ENCODE measurements at places on chromosomes 6 and 20. TPM values are rescaled to one million over a fixed set of nuclear protein-coding genes. Genes with fewer than 3 reads are reported as not detected.

The HNF4A gene
- 0.06 TPM for polyA plus RNA-seq

The NOTCH4 gene
- polyA plus RNA-seq = 0.42 TPM

The LTA gene
- not detected for polyA plus RNA-seq

The VWA7 gene
- polyA plus RNA-seq = 0.80 TPM

The CCN6 gene
- 20.3 TPM for polyA plus RNA-seq

The MOG gene
- not detected for polyA plus RNA-seq

The GMPR gene
- 3.2 TPM for polyA plus RNA-seq

The MRAP2 gene
- 1.4 TPM for polyA plus RNA-seq

The CDSN gene
- 2.8 TPM for polyA plus RNA-seq

The MAP3K4 gene
- polyA plus RNA-seq = 12.0 TPM

GRCh38 chr20:56316483-56316882, 42.3 kb upstream of the FAM210B start:
- DNase-seq = no peak

GRCh38 chr20:51382111-51382985, 160.2 kb downstream of the NFATC2 start:
- DNase-seq = no peak

DNA sequence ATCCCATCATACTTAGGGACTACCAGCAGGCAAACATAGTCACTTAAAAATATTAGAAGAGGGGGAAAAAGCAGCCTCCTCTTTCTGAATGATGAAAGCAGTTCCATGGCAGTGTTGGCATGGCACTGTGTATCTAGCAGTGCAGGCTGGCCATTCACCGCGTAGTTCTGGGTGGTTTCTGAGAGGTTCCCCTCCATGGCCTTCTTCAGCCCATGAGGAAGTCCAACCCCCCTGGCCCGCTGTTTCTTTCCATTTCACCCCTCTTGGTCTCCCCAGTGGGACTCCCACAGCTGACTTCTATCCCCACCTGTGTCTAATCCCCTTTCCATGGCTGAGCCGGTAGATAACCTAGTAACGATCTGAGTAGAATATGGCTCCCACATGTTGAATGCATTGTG, 17.0 kb downstream of the PPARD start:
- DNase-seq = no peak

DNA sequence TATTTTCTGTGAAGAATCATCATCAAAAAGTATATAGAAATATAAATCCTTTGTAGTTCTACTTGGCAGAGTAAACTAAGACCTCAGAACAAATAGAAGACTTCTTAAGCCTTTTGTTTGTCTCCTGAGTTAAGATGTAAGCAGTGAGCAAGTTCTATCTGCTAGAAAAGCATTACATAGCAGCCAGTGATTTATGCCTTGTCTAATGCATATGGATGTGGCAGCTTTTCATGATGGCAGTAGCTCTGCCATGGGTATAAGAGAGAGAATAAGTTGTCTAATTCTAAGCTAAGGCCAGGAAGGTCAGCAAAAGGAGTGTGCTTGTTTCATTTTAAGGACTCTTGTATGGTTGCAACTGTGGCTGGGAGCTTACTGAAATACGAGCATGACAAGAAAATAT, 920.2 kb downstream of the GRIK2 start:
- no peak for DNase-seq

DNA sequence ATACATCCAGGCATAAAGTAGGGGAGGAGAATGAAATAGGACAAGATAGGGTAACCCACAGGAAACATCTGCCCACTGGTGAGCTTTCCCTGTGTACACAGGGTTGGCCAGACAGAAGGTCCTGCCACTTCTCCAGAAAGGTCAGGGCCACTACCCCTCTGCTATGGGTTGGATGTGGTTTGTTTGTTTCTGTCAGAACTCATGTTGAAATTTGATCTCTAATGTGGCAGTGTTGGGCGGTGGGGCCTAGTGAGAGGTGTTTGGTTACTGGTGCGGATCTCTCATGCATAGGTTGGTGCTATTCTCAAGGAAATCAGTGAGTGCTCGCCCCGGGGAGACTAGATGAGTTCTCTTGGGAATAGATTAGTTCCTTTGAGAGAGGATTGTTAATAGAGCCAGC, 15.6 kb upstream of the MAS1 start:
- no peak for DNase-seq

DNA sequence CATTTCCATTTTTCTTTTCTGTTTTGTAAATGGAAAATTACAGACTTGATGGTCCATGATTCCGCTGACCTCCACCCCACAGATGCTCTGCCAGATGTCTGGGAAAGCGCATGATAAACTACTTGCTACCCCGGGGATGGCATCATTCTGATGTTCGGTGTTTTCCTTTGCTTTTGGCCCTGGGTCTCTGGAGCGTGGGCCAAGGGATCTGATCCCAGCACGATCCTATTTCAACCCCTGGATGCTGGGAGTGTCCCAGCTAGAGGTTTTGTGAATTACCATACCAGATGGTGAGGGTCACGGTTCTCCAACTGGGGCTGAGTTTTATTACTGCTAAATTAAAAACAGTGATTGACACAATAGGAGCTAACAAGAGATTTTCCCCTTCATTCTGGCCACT, 25.2 kb upstream of the MYLIP start:
- no peak for DNase-seq

DNA sequence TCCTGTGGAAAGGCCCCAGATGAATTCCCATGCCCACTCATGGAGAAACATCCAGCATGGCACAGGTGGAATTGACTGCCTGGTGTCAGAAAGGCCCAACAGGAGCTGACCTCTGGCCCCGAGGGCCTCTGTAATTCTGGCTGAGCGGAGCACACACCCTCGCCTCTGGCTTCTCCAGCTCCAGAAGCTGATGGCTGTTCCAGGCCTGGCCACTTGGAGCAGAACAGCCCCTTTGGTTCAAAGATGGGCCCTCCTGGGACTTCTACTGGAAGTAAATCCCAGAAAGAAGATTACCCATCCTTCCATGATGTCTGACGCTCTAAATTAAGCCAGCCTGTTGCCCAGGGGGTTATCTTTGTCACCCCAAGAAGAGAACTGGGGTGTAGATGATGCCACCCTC, 275.1 kb upstream of the CDH4 start:
- no peak for DNase-seq

DNA sequence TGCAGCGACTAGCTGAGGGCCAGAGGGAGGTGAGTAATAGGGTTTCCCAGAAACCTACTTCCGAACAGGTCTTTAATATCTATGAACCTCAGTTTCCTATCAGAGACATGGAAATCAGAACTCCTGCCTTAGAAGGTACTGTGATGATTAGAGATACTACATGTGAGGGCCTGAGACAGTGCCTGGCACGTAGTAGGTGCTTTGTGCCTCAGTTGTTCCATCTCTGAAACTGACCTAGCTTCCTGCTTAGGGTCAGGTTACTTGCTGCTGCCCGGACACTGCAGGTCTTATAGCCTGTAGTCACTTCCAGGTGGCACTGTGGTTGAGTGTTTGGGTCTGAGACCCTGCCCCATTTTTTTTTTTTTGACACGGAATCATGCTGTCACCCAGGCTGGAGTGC, 20.9 kb downstream of the RAB44 start:
- no peak for DNase-seq

- no peak for DNase-seq
These were observed 111.2 kb downstream of the KCNQ5 start for GRCh38 chr6:72733045-72733444.

DNA sequence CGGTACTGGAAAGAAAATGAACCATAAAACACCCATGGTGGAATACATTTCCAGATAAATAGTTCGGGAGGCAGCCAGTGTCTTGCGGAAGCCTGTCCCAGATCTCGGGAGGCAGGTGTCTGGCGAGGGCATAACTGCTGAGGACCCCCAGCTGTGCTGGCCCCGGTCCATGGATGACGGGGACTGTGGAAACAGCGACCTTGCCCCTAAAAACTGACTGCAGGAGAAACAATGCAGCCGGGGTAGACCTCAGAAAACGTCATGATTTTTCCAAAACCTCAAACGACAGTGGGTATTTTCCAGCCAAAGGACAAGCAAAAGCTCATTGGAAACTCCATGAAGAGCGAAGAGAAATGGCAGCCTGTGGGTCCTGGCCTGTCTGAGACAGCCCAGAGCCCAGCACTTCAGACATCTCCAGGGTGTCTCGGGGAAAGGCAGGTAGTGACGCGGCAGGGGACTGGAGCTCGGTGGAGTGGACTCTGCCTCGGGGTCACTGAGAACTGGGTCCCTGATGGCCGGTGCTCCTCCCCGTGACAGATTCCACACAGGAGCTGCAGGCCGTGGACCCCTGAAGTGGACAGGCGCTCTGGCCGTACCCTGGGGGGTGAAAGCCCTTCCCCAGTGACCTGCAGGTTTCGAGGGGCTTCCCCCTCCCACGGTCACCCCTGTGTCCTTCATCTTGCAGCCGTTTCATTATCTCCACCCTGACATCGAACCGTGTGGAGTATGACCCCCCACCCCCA, 188.6 kb downstream of the SYNDIG1 start:
- DNase-seq = no peak

- DNase-seq = no peak
These were observed 68.7 kb downstream of the FILIP1 start for GRCh38 chr6:75424618-75425548.

GRCh38 chr6:8195040-8195713, 92.8 kb upstream of the EEF1E1 start:
- DNase-seq = no peak

DNA sequence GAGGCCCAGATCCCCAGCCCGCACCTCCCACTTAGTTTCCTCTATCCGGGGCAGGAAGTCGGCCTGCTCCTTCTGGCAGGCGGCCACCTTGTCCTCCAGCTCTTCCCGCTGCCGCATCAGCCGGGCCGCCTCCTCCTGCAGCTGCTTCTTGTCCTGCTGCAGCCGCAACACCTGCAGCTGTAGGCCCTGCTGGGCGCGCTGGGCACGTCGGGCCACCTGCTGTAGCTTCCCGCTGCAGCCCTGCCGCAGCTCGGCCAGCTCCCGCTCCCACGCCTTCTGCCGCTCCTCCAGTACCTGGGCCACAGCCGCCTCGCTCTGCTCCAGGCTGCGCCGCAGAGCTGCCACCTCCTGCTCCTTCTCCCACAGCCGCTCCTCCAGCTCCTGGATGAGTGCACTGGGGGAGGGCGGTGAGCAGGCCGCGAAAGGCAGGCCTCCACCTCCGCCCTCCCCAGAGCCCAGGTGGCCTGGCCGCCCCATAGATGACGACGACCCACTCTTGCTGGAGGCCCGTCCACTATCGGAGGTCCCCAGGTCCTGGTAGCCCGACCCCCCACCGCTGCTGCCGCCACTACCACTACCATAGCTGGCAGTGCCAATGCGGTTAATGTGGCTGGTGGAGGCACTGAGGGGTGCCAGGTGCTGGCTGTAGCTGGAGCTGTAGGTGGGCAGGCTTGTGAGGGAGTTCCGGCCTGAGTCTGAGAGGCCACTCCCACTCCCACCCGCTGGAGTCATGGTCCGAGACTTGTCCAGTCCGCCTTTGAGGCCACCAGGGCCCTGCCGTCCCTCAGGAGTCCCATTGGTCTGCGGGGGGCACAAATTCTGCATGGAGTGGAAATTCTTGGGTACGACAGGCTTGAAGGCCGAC, 6.0 kb upstream of the FASTKD5 start:
- DNase-seq = no peak

- DNase-seq = no peak
These were observed 111.5 kb downstream of the SESN1 start for GRCh38 chr6:108983151-108983550.

GRCh38 chr20:51734876-51735720, 33.1 kb downstream of the ATP9A start:
- DNase-seq = no peak

DNA sequence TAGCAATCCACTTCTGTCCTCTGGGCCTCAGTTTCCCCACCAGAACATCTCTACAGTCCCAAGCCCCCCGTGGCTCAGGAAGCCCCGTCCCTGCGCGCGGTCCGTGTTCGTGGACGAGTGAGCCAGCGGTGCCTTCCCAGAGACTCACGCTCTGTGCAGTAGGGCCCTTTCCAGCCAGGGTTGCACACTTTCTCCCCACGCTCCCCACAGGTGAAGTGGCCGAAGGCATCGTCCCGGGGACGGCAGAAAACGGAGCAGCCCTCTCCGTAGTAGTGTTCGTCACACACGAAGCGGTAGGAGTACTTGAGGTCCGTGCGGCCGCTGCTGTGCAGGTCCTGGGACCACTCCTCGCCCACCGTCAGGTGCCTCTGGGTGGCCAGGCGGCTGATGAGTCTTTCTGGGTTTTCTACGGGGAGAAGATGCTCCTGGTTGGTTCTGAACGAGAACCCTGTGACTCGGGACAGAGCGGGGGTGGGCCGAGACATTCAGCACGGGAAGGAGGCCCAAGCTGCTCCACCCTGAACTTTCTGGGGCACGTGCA, 2.7 kb downstream of the DLL1 start:
- no peak for DNase-seq

- no peak for DNase-seq
These were observed 12.5 kb downstream of the NOX3 start for GRCh38 chr6:155443168-155443567.

- peak; percentile 34 for DNase-seq
These were observed 14.0 kb downstream of the ZC2HC1B start for GRCh38 chr6:143878272-143878760.

DNA sequence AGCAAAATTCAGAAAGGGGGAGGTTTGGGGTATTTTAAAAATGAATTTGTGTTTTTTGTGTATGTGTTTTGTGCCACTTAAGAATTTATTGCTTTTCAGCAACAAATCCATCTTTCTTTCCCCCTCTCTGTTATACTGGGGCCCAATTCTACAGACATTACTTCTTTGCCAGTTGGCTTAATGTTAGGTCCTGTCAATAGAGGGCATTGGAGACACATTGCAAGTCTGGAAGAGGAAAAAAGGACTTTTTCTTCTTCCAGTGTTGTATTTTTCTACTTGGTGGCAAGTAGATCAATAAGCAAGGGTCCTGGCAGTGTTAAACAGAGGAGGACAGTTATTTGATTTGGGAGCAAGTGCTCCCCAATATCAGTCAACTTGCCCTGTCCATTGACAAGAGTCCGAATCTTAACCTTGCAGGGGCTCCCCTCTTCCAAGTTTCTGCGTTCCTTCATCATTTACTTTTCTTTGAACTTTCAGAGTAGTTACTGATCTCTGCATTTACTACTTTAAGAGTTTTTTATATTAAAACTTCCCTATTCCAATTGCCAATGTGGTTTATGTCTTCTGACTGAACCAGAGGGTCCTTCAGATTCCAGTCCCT, 23.4 kb downstream of the SCML4 start:
- DNase-seq = peak; percentile 27
